Activated naive CD8-positive, alpha-beta T cell treated with anti-CD3 and anti-CD28 coated beads for 36 hours (primary cell): ENCODE measurements at places on chromosomes 7 and 10. TPM values are rescaled to one million over a fixed set of nuclear protein-coding genes. Genes with fewer than 3 reads are reported as not detected.

The TUBB8 gene
- total RNA-seq = not detected

The CARD11 gene
- total RNA-seq = 108 TPM

The SLC29A4 gene
- 1.4 TPM for total RNA-seq

- peak overlapping the region; percentile 62 for H3K4me3 ChIP-seq
- DNase-seq = no peak
- peaks cover 76% of the 10 kb centered on the region for H3K36me3 ChIP-seq
- H3K27me3 ChIP-seq = no peaks in the 10 kb centered on the region
- H3K4me1 ChIP-seq = peaks cover 50% of the 10 kb centered on the region
Observed at GRCh38 chr7:3028758-3029093, 14.9 kb downstream of the CARD11 start.

DNA sequence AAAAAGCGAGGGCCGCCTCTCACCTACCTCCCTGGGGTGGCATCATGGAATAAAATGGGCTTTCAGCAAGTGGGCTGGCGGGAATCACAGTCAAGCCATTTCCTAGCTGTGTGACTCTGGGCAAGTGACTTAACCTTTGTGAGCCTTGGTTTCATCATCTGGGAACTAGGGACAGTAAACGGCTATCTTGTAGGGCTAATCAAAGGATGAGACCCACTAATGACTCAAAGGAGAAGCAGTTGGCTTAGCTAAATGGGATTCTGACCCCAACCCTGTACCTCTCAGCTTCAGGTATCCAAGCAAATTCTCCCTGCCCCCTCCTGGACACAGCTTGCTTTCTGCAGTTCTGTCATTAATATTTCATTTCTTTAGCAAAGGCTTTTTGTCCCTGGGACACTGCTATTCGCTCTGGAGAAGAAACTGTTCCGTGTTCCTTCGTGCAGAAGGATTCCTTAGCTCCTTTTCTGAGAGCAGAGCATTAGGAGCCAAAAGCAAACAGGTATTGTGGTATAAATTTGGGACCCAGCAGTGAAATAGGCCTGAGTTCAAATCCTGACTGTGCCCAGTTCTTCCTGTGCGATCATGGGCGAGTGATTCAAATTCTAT is 25.9 kb downstream of the TRIM8 start:
- no peaks in the 10 kb centered on the region for H3K36me3 ChIP-seq
- H3K4me3 ChIP-seq = no peak overlapping the region
- H3K27me3 ChIP-seq = no peaks in the 10 kb centered on the region
- H3K27ac ChIP-seq = no peak overlapping the region

DNA sequence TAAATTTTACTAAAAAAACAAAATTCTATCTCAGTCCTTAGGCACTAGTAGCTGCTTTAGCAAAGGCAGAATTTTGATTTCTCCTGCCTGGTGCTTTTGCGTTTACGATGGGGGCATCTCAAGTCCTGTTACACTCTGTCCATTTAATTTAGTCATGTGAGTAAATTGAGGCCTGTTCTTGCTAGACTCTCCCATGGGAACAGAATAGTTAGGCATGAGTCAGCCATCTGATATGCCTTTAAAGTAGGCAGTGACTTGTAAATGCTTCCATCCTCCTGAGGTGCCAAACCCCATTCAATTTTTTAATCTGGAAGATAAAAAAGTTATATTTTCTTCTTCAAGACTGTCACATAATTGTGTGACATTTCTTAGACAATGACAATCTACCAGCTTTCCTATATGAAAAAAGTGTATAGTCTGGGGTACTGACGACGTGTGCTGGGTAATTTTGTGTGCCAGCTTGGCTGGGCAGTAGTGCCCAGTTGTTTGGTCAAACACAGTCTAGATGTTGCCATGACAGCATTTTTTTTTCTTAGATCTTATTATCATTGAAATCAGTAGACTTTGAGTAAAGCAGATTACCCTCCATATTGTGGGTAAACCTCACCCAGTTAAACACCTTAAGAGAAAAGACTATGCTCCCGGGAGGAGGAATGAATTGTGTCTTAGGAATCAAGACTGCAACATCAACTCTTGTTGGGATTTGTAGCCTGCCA is 603.4 kb downstream of the SORCS1 start:
- no peaks in the 10 kb centered on the region for H3K27me3 ChIP-seq
- no peaks in the 10 kb centered on the region for H3K36me3 ChIP-seq
- no peak overlapping the region for H3K27ac ChIP-seq
- no peaks in the 10 kb centered on the region for H3K4me1 ChIP-seq
- no peak for DNase-seq

DNA sequence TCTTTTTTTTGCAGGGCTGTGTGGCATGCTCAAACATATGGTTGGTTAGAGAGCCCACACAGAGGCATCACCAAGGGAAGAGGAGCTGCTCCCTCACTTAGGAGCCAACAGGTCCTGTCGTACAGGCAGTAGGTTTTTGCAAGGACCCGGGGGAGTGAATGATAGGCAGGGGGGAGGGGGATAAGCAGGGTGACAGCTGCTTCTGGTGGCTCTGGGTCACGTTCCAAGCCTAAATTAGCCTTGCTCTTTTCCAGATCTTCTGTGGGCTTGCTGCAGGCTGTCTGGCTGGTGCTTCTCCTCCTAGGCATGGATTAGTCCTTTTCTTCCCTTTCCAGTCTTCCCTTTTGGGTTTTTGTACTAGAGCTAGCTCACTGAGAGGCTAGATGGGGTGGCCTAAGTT is 117.7 kb upstream of the PODXL start:
- H3K27ac ChIP-seq = no peak overlapping the region
- H3K4me3 ChIP-seq = no peak overlapping the region
- H3K4me1 ChIP-seq = no peaks in the 10 kb centered on the region
- no peaks in the 10 kb centered on the region for H3K36me3 ChIP-seq

GRCh38 chr10:12606461-12606860 is 257.1 kb downstream of the CAMK1D start:
- peak overlapping the region; percentile 92 for H3K27ac ChIP-seq
- peaks cover 23% of the 10 kb centered on the region for H3K4me1 ChIP-seq
- H3K36me3 ChIP-seq = peaks cover 3% of the 10 kb centered on the region
- peak overlapping the region; percentile 83 for H3K4me3 ChIP-seq
- H3K27me3 ChIP-seq = no peaks in the 10 kb centered on the region

DNA sequence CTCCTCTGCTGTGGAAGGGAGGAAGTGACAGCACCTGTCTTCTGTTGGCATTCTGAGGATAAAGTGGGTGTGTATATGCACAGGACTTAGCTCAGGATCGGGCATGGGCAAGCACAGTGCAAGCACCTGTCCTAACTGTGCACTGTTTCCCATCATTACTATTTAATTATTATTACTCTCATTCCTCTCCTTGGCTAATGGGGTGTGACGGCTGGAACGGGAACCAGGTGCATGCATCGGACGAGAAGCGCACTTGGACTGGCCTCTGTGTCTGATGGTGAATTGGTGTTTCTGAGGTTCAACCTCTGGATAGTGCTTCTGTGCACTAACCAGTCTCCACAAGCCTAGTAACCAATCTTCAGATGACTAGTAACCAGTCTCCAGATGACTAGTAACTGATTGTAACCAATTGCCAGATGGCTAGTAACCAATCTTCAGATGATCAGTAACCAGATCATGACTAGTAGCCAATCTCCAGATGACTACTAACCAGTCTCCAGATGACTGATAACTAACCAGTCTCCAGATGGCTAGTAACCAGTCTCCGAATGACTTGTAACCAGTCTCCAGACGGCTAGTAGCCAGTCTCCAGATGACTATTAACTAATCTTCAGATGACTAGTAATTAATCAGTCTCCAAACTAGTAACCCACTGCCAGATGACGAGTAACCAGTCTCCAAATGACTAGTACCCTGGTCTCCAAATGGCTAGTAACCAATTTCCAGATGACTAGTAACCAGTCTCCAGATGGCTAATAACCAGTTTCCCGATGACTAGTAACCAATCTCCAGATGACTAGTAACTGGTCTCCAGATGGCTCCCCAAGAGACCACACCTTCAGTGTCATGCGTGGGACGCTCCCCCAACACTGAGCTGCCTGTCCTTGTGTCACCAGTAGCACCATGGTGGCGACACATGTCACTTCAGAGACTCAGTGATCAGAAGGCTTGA is 85.8 kb downstream of the PAXIP1 start:
- no peak overlapping the region for H3K27ac ChIP-seq
- H3K27me3 ChIP-seq = peaks cover 9% of the 10 kb centered on the region
- H3K4me1 ChIP-seq = peaks cover 4% of the 10 kb centered on the region
- no peak for DNase-seq

DNA sequence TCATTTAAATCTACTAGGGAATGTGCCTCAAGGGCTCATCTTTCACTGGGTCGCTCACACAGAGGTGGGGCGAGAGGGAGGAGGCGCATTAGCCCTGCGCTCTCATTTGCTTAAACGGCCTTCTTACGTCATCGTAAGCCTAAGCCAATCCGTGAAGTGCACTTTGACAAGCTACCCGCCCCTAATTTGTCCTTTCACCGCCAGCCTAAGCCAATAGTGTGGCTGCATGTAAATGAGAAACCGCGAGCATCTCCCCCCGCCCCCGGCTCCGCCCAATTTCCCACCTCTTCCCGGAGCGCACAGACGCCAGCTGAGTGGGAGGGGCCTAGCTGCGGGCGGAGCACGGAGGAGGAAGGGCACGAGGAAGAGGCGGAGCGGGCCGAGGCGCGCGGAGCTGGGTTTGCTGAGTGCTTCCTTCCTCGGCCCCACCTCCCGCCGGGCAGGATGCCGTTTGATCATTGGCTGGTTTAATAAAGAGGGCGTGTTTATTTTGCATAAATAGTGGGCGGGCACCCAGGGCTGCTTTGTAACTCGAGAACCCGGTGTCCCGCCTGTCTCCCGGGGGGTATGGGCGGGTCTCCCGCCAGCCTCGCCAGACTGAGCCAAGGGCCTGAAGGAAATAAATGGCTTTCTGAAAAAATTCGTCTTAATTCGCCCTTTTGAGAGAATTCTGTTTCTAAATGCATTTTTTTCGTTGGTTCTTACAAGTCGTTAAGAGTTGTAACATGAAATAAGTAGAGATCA is 289.6 kb upstream of the NFE2L3 start:
- peak overlapping the region; percentile 60 for H3K4me3 ChIP-seq
- peaks cover 13% of the 10 kb centered on the region for H3K36me3 ChIP-seq
- DNase-seq = peak; percentile 96
- H3K27me3 ChIP-seq = peaks cover 26% of the 10 kb centered on the region
- H3K4me1 ChIP-seq = peaks cover 21% of the 10 kb centered on the region

GRCh38 chr10:84415539-84416244 is 87.3 kb downstream of the CCSER2 start:
- H3K4me3 ChIP-seq = no peak overlapping the region
- H3K27ac ChIP-seq = no peak overlapping the region
- H3K36me3 ChIP-seq = peaks cover 83% of the 10 kb centered on the region
- peaks cover 3% of the 10 kb centered on the region for H3K4me1 ChIP-seq
- H3K27me3 ChIP-seq = no peaks in the 10 kb centered on the region
- DNase-seq = no peak

- H3K27ac ChIP-seq = no peak overlapping the region
- no peaks in the 10 kb centered on the region for H3K36me3 ChIP-seq
- no peaks in the 10 kb centered on the region for H3K27me3 ChIP-seq
- H3K4me1 ChIP-seq = no peaks in the 10 kb centered on the region
- no peak overlapping the region for H3K4me3 ChIP-seq
Observed at GRCh38 chr7:159158888-159159405, 14.3 kb upstream of the VIPR2 start.

DNA sequence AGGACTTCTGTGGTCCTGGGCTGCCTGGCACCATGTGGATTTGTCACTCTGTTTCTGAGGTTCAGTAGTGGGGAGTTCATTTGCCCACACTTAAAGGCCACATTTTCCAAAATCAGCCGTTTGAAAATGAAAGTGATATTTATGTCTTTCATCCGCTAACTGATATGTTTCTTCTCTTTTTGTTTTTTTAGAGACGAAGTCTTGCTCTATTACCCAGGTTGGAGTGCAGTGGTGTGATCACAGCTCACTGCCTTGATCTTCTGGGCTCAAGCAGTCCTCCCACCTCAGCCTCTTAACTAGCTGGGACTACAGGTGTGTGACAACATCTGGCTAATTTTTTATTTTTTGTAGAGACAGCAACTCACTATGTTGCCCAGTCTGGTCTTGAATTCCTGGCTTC is 58.6 kb downstream of the EBLN1 start:
- peaks cover 11% of the 10 kb centered on the region for H3K4me1 ChIP-seq
- H3K4me3 ChIP-seq = peak overlapping the region; percentile 57
- H3K27ac ChIP-seq = peak overlapping the region; percentile 40

DNA sequence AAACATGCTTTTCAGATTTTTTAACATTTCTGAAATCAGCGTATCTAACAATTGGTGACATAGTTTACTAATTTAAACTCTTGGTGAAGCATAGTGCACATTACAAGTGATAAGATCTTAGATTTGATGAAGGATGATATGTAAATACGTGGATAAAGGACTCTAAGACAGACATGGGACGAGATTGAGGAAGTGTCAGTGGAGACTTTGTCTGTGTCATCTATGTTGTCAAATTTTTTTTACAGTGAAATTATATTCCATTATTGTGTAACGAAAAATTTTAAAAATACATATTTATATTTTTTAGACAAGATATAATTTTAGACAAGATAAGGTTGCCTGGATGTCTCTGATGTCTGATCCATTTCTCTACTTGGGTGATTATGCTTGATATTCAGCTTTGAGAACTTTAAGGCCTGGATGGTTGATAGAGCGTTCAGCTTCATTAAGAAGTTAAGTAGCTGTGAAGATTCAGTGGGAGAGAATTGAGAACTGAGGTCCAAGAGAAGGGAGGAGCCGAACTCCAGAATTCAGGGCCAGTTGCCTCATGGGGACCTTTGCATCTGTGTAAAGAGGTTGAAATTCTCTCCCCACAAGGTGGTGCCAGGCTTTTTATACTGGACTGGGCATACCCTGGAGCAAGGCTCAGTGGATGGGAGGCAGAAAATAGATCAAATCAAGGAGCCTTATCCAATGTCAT is 62.7 kb downstream of the KAT6B start:
- H3K27me3 ChIP-seq = no peaks in the 10 kb centered on the region
- peaks cover 45% of the 10 kb centered on the region for H3K4me1 ChIP-seq
- DNase-seq = no peak
- H3K4me3 ChIP-seq = no peak overlapping the region

- H3K27ac ChIP-seq = no peak overlapping the region
- no peaks in the 10 kb centered on the region for H3K4me1 ChIP-seq
- no peak for DNase-seq
- no peak overlapping the region for H3K4me3 ChIP-seq
Observed at GRCh38 chr10:3635211-3635671, 149.8 kb downstream of the KLF6 start.

DNA sequence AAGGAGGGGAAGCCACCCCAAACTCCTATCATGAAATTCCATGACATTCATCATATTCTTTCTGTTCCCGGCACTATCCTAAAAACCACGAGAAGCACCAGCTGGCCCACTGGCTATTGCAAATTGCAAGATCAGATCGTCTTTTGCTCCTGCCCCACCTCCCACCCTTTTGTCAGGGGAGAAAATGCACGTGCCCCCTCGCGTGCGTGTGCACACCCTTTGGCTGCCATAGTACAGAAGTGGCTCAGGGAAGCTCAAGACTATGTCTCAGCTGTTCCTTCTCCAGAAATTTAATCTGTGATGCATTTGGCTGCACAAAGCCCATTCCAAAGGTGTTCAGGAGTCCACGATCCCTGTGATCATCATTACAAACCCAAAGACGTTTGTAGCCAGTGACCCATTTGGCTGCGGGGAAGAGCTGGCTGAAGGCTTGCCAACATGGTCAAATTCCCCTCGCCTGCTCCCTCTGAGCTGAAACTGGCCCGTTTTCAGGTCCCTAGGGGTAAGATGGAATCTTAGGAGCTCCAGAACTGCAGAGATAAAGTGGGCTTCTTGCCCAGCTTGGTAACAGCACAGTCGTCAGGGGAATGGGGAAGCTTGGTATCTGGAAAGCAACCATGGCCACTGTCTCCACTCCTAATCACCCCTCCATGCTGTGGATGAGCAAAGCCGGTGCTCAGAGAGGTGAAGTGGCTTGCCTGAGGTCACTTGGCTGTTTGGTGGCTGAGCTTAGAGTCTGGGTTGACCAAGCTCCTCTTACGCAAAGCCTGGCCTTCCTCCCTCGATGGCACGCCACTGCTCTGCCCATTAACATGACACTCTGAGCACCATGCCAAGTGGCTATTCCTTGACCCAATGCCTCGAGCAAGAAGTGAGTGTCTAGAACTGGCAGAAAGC is 155.4 kb downstream of the NEURL1 start:
- no peaks in the 10 kb centered on the region for H3K27me3 ChIP-seq
- no peak overlapping the region for H3K27ac ChIP-seq
- no peak for DNase-seq
- H3K4me3 ChIP-seq = no peak overlapping the region
